ENCODE measurements at places on chromosomes 4 and X. TPM values are rescaled to one million over a fixed set of nuclear protein-coding genes. Genes with fewer than 3 reads are reported as not detected.

Gene NXF3
- 4.0 TPM for total RNA-seq

Gene PNMA3
- total RNA-seq = 0.22 TPM

Gene EGFL6
- total RNA-seq = 15.7 TPM

Gene PORCN
- total RNA-seq = 7.8 TPM

Gene STK32B
- 4.3 TPM for total RNA-seq

Gene NOX1
- not detected for total RNA-seq

Gene MID2
- total RNA-seq = 23.4 TPM

Gene IQCM
- not detected for total RNA-seq

Gene MAGEB1
- not detected for total RNA-seq

Gene RPA4
- 1.3 TPM for total RNA-seq

Gene SASH3
- total RNA-seq = 24.3 TPM

Gene STS
- 30.8 TPM for total RNA-seq

Gene TLR3
- total RNA-seq = 10.9 TPM

Gene PRSS48
- not detected for total RNA-seq

DNA sequence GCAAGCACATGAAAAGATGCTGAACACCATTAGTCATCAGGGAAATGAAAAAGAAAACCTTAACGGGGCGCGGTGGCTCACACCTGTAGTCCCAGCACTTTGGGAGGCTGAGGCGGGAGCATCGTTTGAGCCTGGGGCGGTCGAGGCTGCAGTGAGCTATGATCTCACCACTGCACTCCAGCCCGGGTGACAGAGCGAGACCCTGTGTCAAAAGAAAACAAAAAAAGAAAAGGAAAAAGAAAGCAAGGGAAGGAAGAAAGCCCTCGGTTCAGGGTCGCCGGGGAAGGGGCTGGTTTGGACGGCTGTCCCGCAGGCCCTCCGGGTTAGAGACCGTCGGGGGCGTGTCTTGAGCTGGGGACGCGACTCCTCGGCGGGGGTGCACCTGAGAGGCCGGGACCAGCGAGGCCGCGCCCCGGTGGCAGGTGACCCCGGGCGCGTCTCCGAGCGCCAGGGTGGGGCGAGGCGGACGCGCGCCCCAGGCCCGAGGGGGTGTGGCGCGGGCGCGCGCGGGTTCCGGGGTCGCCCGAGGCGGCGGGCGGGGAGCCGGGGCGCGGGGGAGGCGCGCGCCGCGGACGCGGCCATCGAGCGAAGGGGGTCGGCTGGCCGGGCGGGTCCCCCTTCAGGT lies 478 bp upstream of the PLXNA3 start:
- no peak for DNase-seq

GRCh38 chr4:99685234-99685633 lies 27.6 kb upstream of the C4orf54 start:
- no peak for DNase-seq

- DNase-seq = no peak
Observed at GRCh38 chr4:53478671-53479456, 101.4 kb downstream of the FIP1L1 start.

DNA sequence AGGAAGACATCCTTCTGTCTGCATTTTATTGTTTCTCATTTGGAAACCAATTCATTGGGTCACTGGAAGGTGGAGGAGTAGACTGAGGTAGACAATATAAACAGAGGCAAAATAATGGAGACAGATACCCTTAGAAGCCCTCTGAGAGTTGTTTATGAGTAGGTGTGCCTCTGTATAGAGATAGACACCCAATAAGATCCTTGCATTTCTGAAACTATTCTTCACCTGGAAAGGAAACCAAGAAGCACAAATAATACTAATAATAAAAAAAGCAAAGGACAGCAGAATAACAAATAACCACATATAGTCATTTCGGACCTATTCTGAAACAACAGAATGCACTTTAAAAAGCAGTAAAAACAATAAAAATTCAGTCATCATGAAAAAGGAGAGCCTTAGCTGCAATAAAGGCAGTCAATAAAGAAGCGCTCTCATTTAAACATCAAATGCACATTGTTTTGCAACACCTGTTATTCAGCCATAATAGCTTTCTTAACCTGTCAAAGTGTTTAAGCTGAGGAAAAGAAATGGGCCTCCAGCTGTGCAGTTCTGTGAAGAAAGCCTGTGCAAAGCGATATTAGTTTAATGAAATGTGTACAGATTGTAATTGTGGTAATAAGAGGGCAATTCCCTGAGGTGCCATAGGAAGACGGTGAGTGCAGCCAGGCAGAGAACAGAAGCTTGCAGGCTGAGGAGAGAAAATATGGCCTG lies 904.2 kb downstream of the STPG2 start:
- DNase-seq = no peak

- no peak for DNase-seq
Observed at GRCh38 chr4:90198086-90198847, 71.1 kb downstream of the CCSER1 start.

- DNase-seq = no peak
Observed at GRCh38 chr4:152808670-152809069, 28.9 kb downstream of the ARFIP1 start.

GRCh38 chr4:139847602-139848001 lies 182.0 kb downstream of the MGST2 start:
- no peak for DNase-seq

DNA sequence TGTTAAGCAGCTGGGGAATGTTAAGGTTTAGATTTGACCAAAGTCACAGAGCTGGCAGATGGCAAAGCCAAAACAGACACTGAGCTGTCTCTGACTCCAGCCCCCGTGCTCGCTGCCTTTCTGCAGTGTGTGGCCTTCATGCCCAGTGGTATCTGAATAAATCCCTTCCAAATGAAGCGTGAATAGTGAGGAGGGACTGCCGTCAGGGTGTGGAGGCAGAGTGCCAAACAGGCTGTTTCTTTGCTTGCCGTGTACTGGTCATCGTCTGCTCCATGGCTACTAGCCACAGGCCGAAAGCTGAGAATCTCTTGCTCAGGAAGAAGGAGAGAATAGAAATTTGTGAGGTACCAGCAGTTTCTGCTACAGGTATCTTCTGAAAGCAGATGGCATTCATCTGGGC lies 19.7 kb downstream of the PRIMPOL start:
- DNase-seq = no peak

- DNase-seq = no peak
Observed at GRCh38 chr4:121913667-121914066, 38.2 kb downstream of the TRPC3 start.

- no peak for DNase-seq
Observed at GRCh38 chrX:17968367-17968766, 107.3 kb upstream of the RAI2 start.

GRCh38 chr4:42152507-42153504 lies at the start of gene BEND4:
TSS of gene BEND4 (minus strand) at chr4:42152655. CDS start at chr4:42152143, 512 bp downstream.
- no peak for DNase-seq

DNA sequence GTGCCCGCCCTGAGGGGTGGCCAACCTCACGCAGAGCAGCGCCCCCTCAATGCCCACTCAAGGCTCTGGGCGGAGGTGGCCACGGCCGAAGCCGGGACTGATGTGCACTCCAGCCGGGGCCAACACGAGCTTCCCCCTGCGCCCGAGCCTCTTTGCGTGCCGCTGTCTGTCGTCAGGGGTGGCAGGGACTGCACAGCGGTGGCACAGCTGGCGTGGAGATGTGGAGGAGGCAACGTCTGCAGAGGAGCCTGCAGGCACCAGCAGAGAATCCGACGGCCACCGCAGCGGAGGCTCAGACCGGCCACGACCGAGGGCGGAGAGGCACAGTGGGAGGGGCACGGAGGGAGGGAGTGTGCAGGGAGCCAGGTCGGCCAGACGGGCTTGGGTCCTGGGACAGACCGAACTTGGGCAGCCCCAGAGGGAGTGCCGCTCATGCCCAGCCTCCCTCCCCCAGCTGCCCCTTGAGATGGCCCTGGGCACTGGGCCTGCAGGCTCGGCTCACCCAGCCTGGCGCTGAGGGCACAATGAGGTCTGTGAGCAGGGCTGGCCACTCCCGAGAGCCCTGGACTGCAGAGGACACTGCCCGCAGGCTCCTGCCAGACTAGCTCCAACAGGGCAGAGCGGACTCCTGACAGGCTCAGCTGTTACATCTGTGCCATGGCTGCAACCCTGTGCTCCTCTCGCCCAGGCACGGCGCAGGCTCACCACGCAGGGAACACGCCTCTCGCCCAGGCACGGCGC lies 46.5 kb upstream of the CPLX1 start:
- no peak for DNase-seq

GRCh38 chr4:40473578-40474388 lies 138.7 kb downstream of the CHRNA9 start:
- no peak for DNase-seq

GRCh38 chr4:23945451-23946017 lies 55.7 kb upstream of the PPARGC1A start:
- no peak for DNase-seq

GRCh38 chr4:156894234-156894633 lies 77.4 kb downstream of the PDGFC start:
- DNase-seq = no peak

DNA sequence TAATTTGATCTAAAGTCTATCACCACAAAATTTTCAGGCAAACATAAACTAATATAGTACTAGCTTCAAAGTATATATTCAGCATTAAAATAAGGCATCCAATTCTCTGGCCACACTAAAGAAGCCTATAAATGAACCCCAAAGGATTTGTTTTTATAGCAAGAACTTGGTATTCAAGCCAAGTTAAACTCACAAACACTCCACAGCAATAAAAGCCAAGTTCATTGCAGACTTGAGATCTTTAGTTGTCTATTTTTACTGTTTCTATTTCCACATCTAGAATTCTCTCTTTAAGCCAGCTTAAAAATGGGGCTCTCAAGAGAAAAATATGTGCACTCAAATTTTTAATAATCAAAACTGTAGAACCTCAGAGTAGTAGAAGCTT lies 51.1 kb downstream of the WDFY3 start:
- DNase-seq = no peak

GRCh38 chr4:151199319-151200190 lies 77.4 kb upstream of the PRSS48 start:
- no peak for DNase-seq

DNA sequence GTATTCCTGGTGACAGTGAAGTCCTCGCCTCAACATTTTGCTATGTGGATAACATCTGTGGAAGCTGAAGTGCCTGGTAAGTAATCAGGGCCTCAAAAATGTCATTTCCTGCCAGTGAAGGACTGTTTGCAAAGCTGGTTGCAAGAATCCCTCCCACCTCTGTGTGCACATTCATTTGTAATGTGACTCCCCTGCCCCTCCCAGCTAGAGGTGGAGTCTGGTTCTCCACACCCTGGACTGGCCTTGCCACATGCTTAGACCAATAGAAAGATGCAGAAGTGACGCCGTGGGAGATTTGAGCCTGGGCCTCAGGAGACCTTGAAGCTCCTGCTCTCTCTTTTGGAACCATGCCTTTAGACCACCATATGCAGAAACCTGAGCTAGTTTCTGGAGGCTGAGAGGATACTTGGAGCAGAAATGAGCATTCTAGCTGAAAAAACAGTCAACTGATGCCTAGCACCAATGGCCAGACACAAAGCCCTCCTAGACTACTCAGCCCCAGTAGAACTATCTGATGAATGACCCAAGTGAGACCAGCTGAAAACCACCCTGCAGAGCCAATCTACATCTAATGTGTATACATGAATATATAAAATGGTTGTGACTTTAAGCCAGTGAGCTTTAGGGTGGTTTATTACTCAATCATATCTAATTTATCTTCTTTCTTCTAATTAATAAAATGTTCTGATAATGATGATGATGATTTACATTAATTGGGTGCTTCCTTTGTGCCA lies 47.8 kb upstream of the CRMP1 start:
- DNase-seq = no peak

DNA sequence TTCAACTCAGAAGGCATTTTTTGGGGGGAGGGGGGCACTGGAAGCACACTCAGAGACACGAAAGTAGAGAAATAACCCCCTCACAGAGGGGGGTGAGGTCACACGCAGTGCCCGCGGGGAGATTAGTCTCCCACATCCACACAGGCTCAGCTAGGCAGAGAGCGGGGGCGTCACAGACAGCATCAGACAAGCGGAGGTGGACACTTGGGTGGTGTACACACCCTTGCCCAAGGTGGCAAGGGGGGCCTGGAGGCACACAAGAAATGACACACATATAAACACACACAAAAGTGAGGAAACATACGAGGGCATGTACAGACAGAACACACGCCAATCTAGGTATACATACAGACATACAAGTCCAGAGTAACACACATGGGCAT lies 637 bp upstream of the SYN1 start:
- DNase-seq = peak; percentile 57

Data from mesenteric fat pad (tissue), 1 donor.